ENCODE measurements at places on chromosomes 2 and 18.

GRCh38 chr18:76816127-76816526, 6.2 kb upstream of the ZNF236 start:
- no peak for DNase-seq

GRCh38 chr18:54192415-54192814, 32.1 kb downstream of the MBD2 start:
- no peak for DNase-seq

- no peak for DNase-seq
Observed at GRCh38 chr2:209682646-209683045, 89.0 kb upstream of the UNC80 start.

- no peak for DNase-seq
Observed at GRCh38 chr2:159585622-159586021, 30.7 kb downstream of the BAZ2B start.

DNA sequence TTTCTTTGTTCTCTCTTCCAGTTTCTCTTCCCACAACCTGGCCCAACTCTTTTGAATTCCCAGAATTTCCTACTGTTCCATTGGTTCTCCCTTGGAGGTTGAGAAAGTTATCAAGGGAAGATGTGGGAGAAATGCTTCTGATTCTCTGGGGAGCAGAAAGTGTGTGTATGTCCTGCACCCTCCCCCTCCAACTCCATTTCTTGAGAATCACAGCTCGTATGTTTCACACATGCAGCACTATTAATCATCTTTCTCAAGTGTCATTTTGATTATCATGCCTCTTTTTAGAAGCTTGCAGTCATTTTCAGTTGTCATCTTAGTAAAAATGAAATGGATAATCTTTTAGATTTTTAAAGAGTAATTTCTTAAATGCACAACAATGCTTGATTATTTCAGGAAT, 296.8 kb upstream of the SLC39A10 start:
- no peak for DNase-seq
